ENCODE measurements at places on chromosomes 7 and 10. TPM values are rescaled to one million over a fixed set of nuclear protein-coding genes. Genes with fewer than 3 reads are reported as not detected.

The GCK gene
- total RNA-seq, result 2.9 TPM

The EIF4H gene
- 227 TPM for total RNA-seq

The GFRA1 gene
- total RNA-seq, result 43.8 TPM

The ABLIM1 gene
- total RNA-seq, result 90.6 TPM

The PKD2L1 gene
- total RNA-seq, result not detected

The TRIM73 gene
- total RNA-seq, result 6.3 TPM

The SORBS1 gene
- total RNA-seq, result 45.0 TPM

The CRPPA gene
- total RNA-seq, result 6.8 TPM

The KCND2 gene
- total RNA-seq, result 1.3 TPM

The TEX47 gene
- total RNA-seq, result not detected

The CCDC146 gene
- total RNA-seq, result 11.1 TPM

The TTYH3 gene
- total RNA-seq, result 82.1 TPM

The FAM149B1 gene
- total RNA-seq, result 28.7 TPM

The PDZD7 gene
- total RNA-seq, result 1.6 TPM

The SYNPO2L gene
- total RNA-seq, result 5.0 TPM

The NCF1 gene
- 6.5 TPM for total RNA-seq

The WNT2 gene
- total RNA-seq, result 0.47 TPM

The APBB1IP gene
- total RNA-seq, result 3.8 TPM

The PRXL2A gene
- 58.3 TPM for total RNA-seq

The KCNIP2 gene
- total RNA-seq, result 5.1 TPM

The CALHM1 gene
- not detected for total RNA-seq

The NUTM2B gene
- total RNA-seq, result 0.23 TPM

The CPVL gene
- 45.8 TPM for total RNA-seq

The HABP2 gene
- total RNA-seq, result 0.53 TPM

The MYO1G gene
- total RNA-seq, result 3.6 TPM

The C10orf67 gene
- total RNA-seq, result 1.8 TPM

The SCART1 gene
- 4.5 TPM for total RNA-seq

The PRKCQ gene
- total RNA-seq, result 17.2 TPM

The OR2F2 gene
- total RNA-seq, result not detected

The CNTNAP2 gene
- total RNA-seq, result 41.5 TPM

The ADAMTS14 gene
- 4.0 TPM for total RNA-seq

The IQCE gene
- total RNA-seq, result 13.5 TPM

The CALCR gene
- 1.8 TPM for total RNA-seq

The AGMO gene
- total RNA-seq, result 0.93 TPM

The PON1 gene
- total RNA-seq, result 0.12 TPM

The DOCK4 gene
- total RNA-seq, result 46.9 TPM

The MINDY4 gene
- 13.2 TPM for total RNA-seq

The CDNF gene
- 3.1 TPM for total RNA-seq

The BLNK gene
- total RNA-seq, result 25.1 TPM

The ADAP1 gene
- total RNA-seq, result 18.6 TPM

The PLPP4 gene
- total RNA-seq, result 5.2 TPM

The ARMS2 gene
- total RNA-seq, result not detected

The PTPRN2 gene
- 6.2 TPM for total RNA-seq

The GPR146 gene
- 13.1 TPM for total RNA-seq

The TRPV5 gene
- 1.1 TPM for total RNA-seq

The CDHR3 gene
- 10.7 TPM for total RNA-seq

The GPRIN2 gene
- total RNA-seq, result 8.2 TPM

The PPP1R9A gene
- 39.9 TPM for total RNA-seq

The SLC29A4 gene
- total RNA-seq, result 11.3 TPM

The ENO4 gene
- 2.7 TPM for total RNA-seq

The PAX2 gene
- total RNA-seq, result 122 TPM

The PSD gene
- total RNA-seq, result 11.7 TPM

Data from metanephros (tissue), 2 donors.